Large intestine (tissue), 12 donors: ENCODE measurements at places on chromosomes 7 and 10. TPM values are rescaled to one million over a fixed set of nuclear protein-coding genes. Genes with fewer than 3 reads are reported as not detected.

Gene PDSS1
- polyA plus RNA-seq: 18.0 TPM

Gene FZD1
- polyA plus RNA-seq: 13.2 TPM

Gene HMX3
- polyA plus RNA-seq: 1.5 TPM

Gene GBX1
- polyA plus RNA-seq: 0.07 TPM

Gene UNCX
- not detected for polyA plus RNA-seq

Gene THNSL1
- 7.8 TPM for polyA plus RNA-seq

Gene DYDC1
- not detected for polyA plus RNA-seq

Gene NCAPG2
- polyA plus RNA-seq: 12.5 TPM

Gene PCLO
- 10.7 TPM for polyA plus RNA-seq

Gene PRF1
- 2.0 TPM for polyA plus RNA-seq

Gene COBL
- polyA plus RNA-seq: 30.5 TPM

Gene GPR85
- 3.1 TPM for polyA plus RNA-seq

Gene BCCIP
- polyA plus RNA-seq: 56.3 TPM

Gene ZNF239
- polyA plus RNA-seq: 8.5 TPM

Gene ERVW-1
- 0.76 TPM for polyA plus RNA-seq

Gene GIMAP1
- 2.2 TPM for polyA plus RNA-seq

Gene CALHM3
- 0.13 TPM for polyA plus RNA-seq
